Karpas-422 (cell line): ENCODE measurements at places on chromosomes 7 and 10.

DNA sequence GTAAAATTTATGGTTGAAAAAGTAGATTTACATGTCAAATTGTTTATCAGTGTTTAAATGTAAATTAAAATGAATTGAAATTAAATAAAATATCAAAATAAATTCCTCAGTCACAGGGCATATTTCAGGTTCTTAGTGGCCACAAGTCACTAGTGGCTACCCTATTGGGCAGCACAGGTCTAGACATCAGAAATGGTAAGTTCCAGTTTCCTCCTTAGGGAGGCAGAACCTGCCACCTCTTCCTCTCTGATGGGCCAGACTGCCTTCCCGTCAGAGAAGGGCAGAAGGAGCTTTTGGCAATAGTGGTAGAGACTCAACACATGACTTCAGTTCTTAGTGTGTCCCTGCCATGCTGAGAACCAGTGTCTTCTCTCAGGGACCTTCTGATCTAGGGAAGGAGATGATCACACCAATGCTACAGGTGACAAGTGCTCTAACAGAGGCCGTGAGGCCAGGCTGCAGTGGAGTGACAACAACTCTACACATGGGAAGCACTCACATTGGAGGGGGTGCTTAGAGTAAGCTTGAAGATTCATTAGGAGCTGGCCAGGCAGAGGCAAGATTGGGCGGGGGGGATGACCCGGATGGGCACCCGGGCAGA lies 14.4 kb upstream of the PCBD1 start:
- DNase-seq, result no peak
- no peaks in the 10 kb centered on the region for H3K36me3 ChIP-seq
- H3K4me1 ChIP-seq, result no peaks in the 10 kb centered on the region
- no peaks in the 10 kb centered on the region for H3K27me3 ChIP-seq
- no peak overlapping the region for H3K27ac ChIP-seq

DNA sequence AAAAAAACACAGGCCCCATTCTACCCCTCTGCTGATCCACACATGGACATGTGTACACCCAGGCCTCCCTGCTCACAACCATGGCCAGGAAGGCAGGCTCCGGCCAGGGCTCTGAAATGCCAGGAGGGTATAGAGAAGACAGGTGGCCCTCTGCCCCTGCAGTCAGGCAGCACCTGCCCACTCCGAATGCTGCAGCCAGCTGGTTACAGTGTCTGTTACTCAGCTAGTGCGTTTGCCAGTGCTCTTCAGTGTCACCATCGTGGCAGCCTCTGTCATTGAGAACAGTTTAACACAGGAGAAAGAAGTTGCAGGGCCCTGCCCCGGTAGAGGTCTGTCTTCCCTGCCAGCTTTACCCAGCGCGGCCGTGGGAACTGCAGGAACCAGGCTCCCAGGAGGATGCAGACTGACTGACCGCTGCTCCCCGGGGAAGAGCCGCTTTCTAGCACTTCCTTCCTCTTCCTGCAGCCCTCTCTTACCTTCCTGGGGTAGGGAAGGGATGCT lies 128.8 kb upstream of the FAM20C start:
- DNase-seq, result peak; percentile 41
- H3K27ac ChIP-seq, result no peak overlapping the region
- no peaks in the 10 kb centered on the region for H3K27me3 ChIP-seq
- H3K4me3 ChIP-seq, result no peak overlapping the region
- H3K36me3 ChIP-seq, result no peaks in the 10 kb centered on the region
- peaks cover 5% of the 10 kb centered on the region; the same call in 1 of the 2 replicates for H3K4me1 ChIP-seq

DNA sequence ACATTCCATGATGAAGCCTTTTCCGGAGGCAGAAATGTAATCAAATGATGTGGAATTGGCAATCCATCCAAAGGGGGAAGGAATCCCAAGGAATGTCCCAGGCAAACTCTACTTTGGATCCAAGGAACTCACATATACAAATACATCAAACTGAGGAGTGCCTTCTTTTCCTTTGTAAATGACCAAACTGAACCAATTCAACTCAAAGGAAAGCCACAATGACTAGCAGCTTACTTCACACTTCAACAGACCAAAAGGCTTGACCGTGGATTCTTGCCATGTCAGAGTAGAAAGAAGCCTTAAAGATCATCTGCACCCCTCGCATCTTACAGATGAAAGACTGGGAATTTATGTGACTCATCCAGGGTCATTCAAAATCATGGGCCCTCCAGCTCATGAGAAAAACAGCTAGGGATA lies 79.7 kb upstream of the MACROH2A2 start:
- H3K27ac ChIP-seq, result no peak overlapping the region
- no peak overlapping the region for H3K4me3 ChIP-seq
- DNase-seq, result no peak
- H3K4me1 ChIP-seq, result no peaks in the 10 kb centered on the region
- no peaks in the 10 kb centered on the region for H3K27me3 ChIP-seq

DNA sequence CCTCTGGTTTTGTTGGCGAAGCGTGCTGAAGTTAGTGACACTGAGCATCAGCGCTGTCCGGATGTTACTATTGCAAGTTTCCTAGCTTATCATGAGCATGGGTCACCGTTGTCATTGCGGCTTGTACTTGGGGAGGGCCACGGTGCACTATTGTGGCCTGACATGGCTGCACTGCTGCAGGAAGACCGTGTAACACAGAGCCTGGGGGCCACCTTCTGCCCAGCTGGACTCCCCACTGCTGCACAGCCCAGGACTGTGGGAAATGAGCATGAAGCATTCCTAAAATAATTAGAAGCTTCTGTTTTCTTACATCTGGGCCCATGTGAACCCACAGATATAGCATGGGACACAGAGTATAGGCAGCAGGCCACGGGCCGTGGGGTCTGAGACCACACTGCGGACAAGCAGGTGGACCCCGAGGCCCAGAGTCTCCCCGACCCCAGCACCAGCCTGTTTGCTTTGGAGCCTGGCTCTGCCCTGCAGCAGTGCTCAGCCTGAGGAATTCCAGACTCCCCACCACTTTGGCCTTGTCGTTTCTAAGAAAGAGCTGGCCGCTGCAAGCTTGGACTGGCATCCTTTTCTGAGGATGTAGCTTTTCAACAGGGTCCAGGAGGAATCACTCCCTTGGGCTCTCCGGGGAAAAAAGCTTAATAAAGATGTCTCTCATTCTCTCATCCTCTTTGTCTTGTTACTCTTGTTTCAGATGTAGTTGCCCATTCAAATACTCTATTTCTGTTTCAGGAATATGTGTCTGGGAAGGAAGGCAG lies 179.2 kb downstream of the CCDC3 start:
- no peaks in the 10 kb centered on the region for H3K27me3 ChIP-seq
- no peaks in the 10 kb centered on the region for H3K36me3 ChIP-seq
- H3K27ac ChIP-seq, result no peak overlapping the region
- no peak overlapping the region for H3K4me3 ChIP-seq
- no peak for DNase-seq

GRCh38 chr10:103660364-103661197 lies 167.1 kb downstream of the NEURL1 start:
- no peak overlapping the region for H3K27ac ChIP-seq
- H3K4me3 ChIP-seq, result no peak overlapping the region
- no peaks in the 10 kb centered on the region for H3K4me1 ChIP-seq
- no peaks in the 10 kb centered on the region for H3K36me3 ChIP-seq
- H3K27me3 ChIP-seq, result 0 out of 2 replicates have a peak, but pooled peaks cover 3% of the 10 kb centered on the region
- DNase-seq, result no peak

- H3K4me1 ChIP-seq, result no peaks in the 10 kb centered on the region
- H3K36me3 ChIP-seq, result no peaks in the 10 kb centered on the region
- no peak overlapping the region for H3K27ac ChIP-seq
- no peaks in the 10 kb centered on the region for H3K27me3 ChIP-seq
These were observed 74.3 kb upstream of the CSTF2T start for GRCh38 chr10:51773681-51774080.

GRCh38 chr7:24685708-24686107 lies 71.6 kb downstream of the GSDME start:
- no peak overlapping the region for H3K4me3 ChIP-seq
- DNase-seq, result no peak
- H3K4me1 ChIP-seq, result peaks cover 5% of the 10 kb centered on the region
- H3K36me3 ChIP-seq, result no peaks in the 10 kb centered on the region
- no peaks in the 10 kb centered on the region for H3K27me3 ChIP-seq
- H3K27ac ChIP-seq, result no peak overlapping the region

DNA sequence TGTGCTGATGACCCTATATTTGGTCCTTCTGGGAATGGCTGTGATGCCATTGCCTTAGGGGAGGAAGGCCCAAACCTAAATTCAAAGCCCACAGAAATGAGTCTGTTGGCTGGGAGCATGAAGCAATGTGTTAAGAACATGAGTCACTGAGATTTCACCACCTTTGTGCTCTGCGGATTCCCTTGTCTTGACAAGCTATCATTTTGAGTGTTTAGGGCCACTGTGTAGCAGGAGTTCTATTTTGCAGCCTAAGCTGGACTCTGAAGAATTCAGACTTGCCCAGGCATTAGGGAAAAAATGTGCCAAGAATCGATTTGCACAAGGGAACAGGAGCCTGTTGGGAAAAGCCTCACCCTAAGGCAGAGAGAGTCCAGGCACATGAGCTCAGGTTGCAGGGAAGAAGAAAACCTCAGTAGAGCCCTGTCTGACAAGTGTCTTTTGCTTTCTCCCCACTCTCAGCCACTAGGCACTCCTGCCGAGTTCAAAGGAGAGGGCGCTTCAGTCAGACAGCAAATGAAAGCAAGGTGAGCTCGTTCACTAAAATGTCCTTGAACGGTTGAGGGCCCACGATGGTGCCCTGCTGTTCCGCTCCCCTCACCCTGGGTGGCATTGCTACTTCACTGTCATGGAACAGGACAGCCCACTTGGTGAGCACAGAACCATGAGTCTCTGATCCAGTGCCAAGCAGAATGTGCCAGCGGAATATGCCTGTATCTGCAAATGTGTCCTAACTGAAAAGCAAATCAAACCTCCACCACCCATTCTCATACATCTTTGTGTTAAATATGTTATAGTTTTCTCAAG lies 93.6 kb downstream of the PRLHR start:
- peaks cover 4% of the 10 kb centered on the region for H3K4me1 ChIP-seq
- no peak for DNase-seq
- no peak overlapping the region for H3K4me3 ChIP-seq
- H3K36me3 ChIP-seq, result no peaks in the 10 kb centered on the region
- no peaks in the 10 kb centered on the region for H3K27me3 ChIP-seq

GRCh38 chr10:30528429-30528786 lies 94.4 kb downstream of the MAP3K8 start:
- H3K36me3 ChIP-seq, result no peaks in the 10 kb centered on the region
- H3K27ac ChIP-seq, result peak overlapping the region; percentile 95; the same call in 1 of the 2 replicates
- H3K4me1 ChIP-seq, result peaks cover 62% of the 10 kb centered on the region
- H3K4me3 ChIP-seq, result no peak overlapping the region
- no peak for DNase-seq

DNA sequence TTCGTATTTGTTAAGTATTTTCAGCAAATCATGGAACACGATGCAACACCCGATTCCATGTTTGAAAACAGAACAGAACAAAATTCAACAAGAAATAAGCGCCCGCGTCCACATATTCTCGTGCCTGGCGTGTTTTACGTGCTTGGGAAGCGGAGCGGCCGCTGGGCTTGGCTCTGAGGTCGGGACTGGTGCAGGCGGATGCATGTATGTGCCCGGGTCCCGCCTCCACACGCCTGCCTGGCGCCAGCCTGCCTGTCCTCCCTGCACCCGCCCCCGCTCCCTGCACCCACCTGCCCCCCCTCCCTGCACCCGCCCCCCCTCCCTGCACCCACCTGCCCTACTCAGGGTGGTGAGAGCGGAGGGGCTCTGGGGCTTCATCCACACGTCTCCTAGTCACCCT lies 454.5 kb downstream of the DNAJB6 start:
- H3K27ac ChIP-seq, result no peak overlapping the region
- H3K36me3 ChIP-seq, result no peaks in the 10 kb centered on the region
- no peak overlapping the region for H3K4me3 ChIP-seq
- H3K27me3 ChIP-seq, result no peaks in the 10 kb centered on the region
- H3K4me1 ChIP-seq, result no peaks in the 10 kb centered on the region

DNA sequence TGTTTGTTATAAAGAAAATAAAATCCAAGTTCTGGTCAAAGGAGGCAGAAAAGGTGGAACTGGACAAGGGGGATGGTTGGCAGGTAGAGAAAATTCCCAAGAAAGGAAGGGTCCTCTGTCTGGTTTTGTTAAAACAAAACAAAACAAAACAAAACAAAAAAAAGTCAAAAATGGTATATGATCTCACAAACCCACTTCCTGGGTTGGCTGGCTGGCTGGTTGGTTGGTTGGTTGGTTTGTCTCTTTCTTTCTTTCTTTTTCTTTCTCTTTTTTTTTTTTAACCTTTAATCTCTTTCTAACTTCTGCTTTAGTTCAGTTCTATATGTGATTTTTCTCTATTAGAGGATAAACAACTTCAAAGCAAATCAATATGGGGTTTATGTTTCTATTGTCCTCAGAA lies 41.1 kb upstream of the CPN1 start:
- H3K4me1 ChIP-seq, result no peaks in the 10 kb centered on the region
- no peak overlapping the region for H3K27ac ChIP-seq
- no peak for DNase-seq
- H3K4me3 ChIP-seq, result no peak overlapping the region

DNA sequence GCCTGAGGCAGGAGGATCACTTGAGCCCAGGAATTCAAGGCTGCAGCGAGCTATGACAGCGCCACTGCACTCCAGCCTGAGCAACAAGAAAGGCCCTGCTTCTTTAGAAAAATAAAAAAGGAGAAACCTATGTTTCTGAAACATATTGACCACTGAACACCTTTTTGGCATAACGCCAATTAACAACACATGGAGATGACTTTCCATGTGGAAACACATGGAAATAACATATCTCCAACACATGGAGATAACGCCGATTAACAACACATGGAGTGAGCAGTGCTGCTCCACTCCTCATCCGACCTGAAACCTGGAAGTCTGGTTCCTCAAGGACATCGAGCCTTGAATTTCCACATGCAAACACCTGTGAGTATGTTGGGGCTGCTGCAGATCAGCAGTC lies 126.9 kb downstream of the KCNMA1 start:
- no peak overlapping the region for H3K4me3 ChIP-seq
- no peak overlapping the region for H3K27ac ChIP-seq
- no peaks in the 10 kb centered on the region for H3K36me3 ChIP-seq
- H3K4me1 ChIP-seq, result peaks cover 28% of the 10 kb centered on the region
- no peak for DNase-seq

DNA sequence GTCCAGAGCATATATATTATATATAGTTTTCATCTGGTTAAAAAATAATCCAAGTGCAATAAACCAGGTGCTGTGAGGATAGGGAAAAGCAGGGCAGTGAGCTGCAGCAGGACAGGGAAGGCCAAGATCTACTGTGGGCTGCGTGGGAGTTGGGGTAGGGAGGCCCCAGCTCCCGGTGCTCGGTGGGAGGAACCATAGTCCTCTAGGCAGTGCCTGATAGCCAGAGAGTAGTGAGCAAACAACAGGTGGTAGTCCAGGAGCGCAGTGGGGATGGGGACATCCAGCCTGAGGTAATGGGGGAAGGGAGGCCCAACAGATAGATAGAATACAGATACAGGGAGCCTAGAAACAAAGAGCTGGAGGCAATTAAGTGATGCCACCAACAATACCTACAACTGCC lies 4.1 kb upstream of the BMPR1A start:
- peaks cover 10% of the 10 kb centered on the region for H3K4me1 ChIP-seq
- no peak overlapping the region for H3K27ac ChIP-seq
- no peaks in the 10 kb centered on the region for H3K36me3 ChIP-seq
- no peak overlapping the region for H3K4me3 ChIP-seq
- H3K27me3 ChIP-seq, result no peaks in the 10 kb centered on the region

GRCh38 chr7:135001390-135002165 lies 15.3 kb downstream of the AGBL3 start:
- H3K27me3 ChIP-seq, result no peaks in the 10 kb centered on the region
- no peak for DNase-seq
- no peak overlapping the region for H3K4me3 ChIP-seq

- DNase-seq, result no peak
- H3K27ac ChIP-seq, result no peak overlapping the region
- no peak overlapping the region for H3K4me3 ChIP-seq
- H3K4me1 ChIP-seq, result no peaks in the 10 kb centered on the region
- no peaks in the 10 kb centered on the region for H3K36me3 ChIP-seq
These were observed 434.3 kb upstream of the SEMA3D start for GRCh38 chr7:85620936-85621685.
